Suppressor macrophage treated with lipopolysaccharide for 4 hours (primary cell): ENCODE measurements at places on chromosomes 12 and 14.

DNA sequence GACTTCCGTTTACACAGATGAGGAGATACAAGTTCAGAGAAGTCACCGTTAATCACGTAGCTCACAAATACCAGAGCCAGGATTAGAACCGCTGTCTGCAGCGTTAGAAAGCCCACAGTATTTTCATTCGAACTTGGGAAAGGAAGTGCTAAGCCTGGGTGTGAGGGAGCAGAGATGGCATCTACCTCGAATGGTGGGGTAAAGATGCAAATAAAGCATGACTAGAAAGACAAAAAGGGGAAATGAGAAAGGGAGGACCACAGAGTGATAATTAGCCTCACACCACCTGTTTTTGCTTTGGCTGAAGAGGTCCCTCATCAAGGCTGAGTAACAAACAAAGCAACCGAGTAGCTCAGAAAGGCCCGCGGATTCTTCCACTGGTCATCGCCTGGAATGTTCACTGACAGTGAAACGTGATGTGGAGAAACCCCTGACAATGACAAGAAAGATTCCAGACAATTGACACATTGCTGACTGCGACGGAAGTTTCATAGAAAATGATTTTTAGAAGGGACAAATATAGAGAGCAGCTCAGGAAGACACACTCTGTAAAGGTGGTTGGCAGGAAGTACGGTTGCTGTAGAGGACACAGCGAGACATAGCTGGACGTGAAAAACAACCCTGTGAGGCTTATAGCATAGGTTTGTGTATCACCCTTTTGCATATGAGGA, 31.5 kb upstream of the BHLHE41 start:
- no peak for DNase-seq

DNA sequence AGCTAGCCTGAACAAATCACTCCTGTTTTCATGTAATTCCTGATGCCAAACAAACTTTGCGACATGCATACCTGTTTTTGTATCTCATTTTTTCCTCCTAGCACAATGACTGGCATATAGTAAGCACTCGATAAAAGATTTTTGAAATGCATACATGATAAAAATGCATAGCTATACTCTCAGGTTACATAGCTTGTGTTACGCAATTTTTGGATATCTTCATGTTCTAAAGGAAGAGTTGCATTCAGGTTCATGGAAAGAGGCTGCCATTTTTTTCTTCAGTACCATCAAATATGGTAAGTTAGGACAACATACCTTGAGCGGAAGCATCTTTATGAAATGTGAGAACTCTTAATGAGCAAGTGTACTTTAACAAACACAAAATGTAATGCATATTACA, 284.8 kb upstream of the DIO2 start:
- no peak for DNase-seq

DNA sequence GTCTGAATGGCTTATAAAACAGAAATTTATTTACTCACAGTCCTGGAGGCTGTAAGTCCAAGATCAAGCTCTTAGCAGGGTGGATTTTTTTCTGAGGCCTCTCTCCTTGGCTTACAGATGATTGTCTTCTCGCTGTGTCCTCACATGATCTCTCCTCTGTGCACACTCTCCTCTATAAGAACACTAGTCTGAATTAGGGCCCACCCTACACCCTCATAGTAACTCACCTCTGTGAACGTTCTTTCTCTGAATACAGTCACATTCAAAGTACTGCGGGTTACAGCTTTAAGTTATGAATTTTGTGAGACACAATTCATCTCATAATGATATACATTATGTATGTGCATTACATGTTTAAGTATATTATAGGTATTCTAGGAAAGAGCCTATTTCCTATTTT, 135.7 kb upstream of the ATXN7L3B start:
- no peak for DNase-seq

DNA sequence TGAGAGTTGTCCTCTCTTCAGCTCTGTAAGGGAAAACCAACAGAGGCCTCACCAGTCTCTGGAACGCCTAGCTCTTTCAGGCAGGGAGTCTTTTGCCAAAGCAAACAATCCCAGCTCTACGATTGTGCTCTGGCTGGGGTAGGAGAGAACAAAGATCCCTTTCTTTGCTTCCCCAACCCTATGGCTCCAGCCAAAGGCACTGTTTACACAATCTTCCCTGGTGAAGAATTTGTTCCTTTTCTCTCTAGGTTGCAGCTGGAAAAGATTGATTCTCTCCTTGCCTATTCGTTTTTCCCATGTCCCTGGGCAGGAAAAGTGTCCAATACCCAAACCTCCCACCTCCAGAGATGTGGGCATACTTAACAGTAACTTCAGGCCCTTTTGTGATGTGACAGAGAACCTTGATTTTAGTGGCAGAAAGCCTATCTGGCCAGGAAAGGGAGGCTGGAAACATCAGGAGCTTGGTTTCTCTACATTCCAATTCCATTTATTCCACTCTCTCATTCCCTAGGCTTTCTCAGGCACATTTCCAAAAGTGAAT, 16.8 kb downstream of the ATP5MC2 start:
- DNase-seq = no peak

- no peak for DNase-seq
Observed at GRCh38 chr14:61132894-61133293, 148.2 kb downstream of the TMEM30B start.

GRCh38 chr14:73991092-73991491, 28.0 kb downstream of the ENTPD5 start:
- DNase-seq = no peak
